Caudate nucleus (tissue), 63 donors: ENCODE measurements at places on chromosomes 3 and 15.

GRCh38 chr3:184316792-184317191 is 2.4 kb downstream of the EIF4G1 start:
- DNase-seq, result no peak

DNA sequence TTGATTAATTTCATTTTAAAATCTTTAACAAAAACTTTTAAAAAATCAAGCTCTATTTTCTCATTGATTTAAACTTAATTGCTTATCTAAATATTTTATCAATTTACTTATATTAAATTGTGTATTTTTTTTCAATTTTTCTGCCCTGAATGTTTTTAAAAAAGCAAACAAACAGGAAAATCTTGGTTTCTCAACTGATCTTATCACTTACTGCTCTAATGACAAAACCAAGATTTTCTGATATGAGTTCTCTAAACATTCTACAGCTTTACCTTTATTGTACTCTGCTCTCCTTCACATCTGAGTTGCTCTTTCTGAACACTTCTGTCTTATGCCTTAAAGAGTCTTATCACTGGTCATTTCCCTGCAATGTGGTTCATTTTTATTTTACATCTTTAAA is 587.8 kb upstream of the BCHE start:
- DNase-seq, result no peak

- no peak for DNase-seq
Measured at GRCh38 chr15:58460116-58460790, 28.5 kb downstream of the LIPC start.

- no peak for DNase-seq
Measured at GRCh38 chr15:80988148-80988796, 1.3 kb downstream of the MESD start.

DNA sequence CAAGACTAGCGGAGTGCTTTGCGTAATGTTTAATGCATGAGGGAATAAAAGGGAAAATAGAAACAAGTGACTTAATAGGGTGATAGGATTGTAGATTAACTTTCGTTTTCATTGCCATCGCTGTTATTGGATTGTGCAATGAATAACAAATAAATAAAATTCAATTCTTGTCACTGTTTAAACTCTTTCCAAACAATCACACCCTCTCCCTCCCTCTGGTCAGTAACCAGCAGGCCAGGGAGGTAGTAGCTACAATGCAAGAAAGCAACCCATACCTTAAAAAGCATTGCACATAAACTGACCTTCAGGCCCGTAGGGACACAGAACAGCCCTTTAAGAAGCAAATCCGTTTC is 705 bp upstream of the TFRC start:
- DNase-seq, result no peak

GRCh38 chr3:37590328-37591079 is 271.2 kb upstream of the CTDSPL start:
- no peak for DNase-seq

GRCh38 chr15:51494411-51495314 is 127.9 kb downstream of the DMXL2 start:
- DNase-seq, result no peak

- DNase-seq, result no peak
Measured at GRCh38 chr3:105960381-105960780, 91.6 kb upstream of the CBLB start.
